Central memory CD4-positive, alpha-beta T cell (primary cell): ENCODE measurements at places on chromosomes 5 and 9.

DNA sequence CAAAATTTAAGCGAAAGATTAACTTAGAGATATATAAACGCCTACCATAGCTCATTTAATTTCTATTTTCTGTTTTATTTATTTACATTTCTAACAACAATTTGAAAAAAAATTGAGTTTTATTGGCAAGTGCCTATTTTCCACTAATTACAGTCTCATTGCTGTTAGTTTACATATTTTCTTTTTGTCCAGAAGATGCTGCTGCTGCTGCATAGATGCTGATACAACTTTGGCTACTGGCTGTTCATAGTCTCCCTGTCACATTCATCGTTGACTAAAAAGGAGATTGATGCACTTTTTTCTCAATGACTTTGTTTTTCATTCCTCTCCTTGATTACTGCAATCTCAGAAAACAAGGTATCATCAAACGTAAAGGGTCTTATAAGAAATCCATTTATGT, 235.4 kb downstream of the CDH9 start:
- no peak for DNase-seq

- no peak for DNase-seq
These were observed 30.7 kb downstream of the DHX29 start for GRCh38 chr5:55276771-55277170.

DNA sequence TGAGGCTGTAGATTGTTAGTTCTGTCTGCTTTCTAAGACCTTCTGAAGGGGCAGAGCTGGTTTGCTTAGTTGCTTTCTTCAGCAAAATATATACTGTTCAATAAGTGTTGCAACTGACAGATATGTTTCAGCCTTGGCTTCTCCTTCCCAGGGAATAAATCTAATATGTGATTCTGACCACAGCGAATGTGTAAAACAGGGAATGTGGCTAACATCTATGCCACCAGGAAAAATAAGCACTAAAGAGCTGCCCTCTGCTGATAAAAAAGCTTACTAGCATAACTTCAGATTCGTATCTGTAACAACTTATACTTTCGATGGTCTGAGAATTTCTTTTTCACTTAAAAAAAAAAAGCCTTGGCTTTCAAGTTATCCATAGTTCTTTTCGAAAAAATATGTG, 13.0 kb upstream of the OSMR start:
- no peak for DNase-seq

DNA sequence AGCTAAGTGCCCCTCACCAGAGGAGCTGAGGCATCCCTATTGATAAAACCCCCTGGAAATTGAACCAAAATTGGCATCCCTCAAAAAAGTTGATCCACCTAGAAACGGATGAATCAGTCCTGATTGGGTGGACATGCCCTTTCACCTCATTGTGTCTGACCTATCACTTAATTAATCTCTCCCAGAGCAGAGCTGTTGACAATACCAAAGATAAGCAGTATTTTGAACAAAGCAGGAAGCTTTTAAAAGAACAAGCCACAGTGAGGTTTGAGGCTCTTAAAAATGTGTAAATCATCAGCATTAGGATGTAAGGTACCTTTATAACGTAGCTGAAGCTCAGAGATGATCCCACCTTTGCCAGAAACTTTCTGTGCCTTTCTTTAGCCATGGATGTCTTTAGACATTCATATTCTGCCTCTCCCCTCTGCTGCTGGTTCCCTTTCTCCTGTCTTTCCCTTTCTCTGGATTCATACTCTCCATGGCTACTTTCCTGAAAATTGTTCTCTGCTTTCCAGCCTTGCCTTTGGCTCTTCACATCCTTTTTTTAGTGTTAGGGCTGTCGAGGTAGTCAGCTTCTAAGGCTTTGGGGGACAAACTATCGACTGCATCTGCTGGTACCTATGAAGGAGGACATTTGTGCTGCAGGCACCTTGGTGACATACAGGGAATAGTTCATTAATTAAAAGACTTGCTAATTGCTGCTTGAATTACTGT, 7.8 kb upstream of the LHX2 start:
- no peak for DNase-seq

DNA sequence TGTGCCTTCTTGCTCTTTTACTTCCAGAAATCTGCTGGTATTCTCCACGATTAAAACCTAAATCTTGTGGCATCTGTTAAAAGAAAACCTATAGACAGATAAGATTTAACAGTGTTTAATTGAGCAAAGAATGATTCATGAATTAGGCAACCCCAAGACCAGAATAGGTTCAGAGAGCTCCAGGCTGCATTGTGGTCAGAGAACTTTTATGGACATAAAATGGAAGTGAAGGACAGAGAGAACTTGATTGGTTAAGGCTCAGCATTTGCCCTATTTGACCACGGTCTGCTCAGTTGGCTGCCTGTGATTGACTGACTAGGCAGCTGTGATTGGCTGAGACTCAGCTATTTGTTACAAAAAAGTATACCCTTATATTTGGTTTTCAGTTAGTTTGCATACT, 10.4 kb upstream of the SLC36A2 start:
- DNase-seq = no peak

DNA sequence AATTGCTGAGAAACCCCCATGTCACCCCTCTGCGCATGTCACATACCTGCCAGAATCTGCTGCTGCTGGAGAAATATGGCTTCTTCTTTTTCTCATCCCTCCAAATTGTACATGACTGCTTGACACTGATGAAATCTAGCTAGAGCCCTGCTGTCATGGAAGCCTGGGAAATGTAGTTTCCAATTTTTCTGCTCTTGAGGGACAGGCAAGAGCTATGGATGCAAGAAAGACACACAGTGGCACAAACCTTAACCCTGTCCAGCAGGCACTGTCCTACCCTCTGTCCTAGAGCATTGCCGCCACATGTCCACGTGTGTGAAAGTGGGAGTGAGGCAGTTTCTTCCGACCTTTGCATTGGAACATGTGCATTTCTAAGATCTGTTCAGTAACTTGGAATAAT, 255.5 kb upstream of the SEMA6A start:
- DNase-seq = no peak

- DNase-seq = no peak
These were observed 917.0 kb downstream of the CDH9 start for GRCh38 chr5:26121338-26121737.

- DNase-seq = no peak
These were observed 125.7 kb upstream of the RAPGEF1 start for GRCh38 chr9:131865446-131866195.

- DNase-seq = peak; percentile 73
These were observed 41.8 kb downstream of the FYB1 start for GRCh38 chr5:39177631-39177964.

GRCh38 chr5:75568202-75568601, 43.1 kb upstream of the ANKDD1B start:
- no peak for DNase-seq

DNA sequence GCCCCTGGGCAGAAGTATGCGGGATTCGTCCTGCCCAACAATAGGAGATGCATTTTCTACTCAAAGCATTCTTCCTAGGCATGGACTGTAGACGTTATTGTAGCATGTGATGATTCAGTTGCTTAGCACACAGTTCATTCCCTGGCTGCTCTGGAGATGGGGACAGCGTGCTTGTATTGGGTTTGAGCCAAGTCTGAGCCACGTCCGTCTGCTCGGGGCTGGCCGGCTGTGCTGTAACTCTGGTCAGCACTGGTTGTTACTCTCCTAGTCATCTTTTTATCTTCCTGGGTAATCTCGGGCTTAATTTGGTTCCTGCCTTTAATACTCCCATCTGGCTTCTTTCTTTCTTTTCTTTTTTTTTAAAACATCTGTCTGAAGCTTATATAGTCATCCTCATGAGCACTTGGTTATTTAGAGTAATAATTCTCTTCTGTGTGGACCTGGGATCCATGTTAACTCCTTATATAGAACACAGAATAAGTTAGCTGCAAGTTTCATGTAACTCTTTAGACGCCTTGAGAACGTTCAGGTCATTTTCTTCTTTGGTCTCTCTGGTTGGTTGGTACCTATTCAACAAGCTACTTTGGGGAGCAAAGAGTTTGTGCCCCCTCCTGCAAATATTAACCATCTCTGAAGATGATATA, 118.8 kb upstream of the RPS23 start:
- DNase-seq = no peak

DNA sequence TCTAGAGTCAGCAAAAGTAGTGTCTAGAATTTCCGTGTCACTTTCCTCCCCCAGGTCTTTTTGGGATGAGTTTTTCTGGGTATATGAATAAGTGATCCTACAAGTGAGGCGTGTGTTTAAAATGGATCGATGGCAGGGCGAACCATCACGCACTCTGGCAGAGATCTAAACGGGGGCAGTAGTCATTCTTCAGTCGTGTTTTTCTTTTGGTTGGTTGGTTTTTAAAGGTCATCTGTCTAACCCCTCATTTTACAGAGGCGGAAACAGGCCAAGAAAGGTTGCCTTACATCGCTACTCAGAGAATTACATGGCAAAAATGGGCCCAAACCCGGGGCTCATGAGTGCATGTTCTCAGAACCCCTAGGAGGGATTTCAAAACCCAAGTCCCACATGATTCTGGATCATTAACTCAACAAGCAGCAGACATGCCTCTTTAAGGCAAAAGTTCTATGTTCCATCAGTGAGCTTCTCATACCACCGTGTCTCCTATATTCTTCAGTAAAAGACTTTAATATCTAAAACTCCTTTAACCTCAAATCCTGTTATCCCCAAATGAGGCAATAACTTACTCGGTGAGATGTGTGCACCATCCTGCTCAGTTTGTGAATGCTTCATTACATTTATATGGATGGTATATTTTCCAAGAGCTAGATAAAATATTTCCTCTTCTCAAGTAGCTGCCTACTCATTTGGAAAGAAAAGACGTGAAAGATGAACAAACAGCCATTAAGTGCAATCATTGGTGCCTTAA, 145.8 kb downstream of the AOPEP start:
- DNase-seq = no peak

- DNase-seq = peak; percentile 2
These were observed 235.6 kb downstream of the ELAVL2 start for GRCh38 chr9:23590276-23591000.

GRCh38 chr5:60395712-60396329, 304.1 kb downstream of the DEPDC1B start:
- no peak for DNase-seq

GRCh38 chr9:82106536-82106935, 118.0 kb downstream of the SPATA31D1 start:
- DNase-seq = no peak

DNA sequence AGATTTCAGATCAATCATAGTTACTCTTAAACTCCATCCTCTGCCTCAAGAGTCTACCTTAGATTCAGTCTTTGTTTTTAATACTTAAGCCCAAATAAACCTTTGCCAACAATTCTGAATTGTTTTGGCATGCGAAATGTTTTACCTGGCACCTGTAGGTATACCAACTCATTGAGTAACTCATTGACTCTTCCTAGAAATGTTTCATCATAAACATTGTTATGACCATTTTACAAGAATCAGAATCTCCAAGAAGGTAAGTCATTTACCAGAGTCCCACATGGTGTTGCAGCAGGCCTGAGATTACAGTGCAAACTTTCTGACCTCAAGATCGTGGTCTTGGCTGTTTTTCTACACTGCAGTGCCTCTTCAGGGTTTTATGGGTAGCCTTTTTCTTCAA, 750.4 kb downstream of the BRINP1 start:
- DNase-seq = no peak

GRCh38 chr5:157761690-157762621, 18.4 kb downstream of the LSM11 start:
- DNase-seq = peak; percentile 31

DNA sequence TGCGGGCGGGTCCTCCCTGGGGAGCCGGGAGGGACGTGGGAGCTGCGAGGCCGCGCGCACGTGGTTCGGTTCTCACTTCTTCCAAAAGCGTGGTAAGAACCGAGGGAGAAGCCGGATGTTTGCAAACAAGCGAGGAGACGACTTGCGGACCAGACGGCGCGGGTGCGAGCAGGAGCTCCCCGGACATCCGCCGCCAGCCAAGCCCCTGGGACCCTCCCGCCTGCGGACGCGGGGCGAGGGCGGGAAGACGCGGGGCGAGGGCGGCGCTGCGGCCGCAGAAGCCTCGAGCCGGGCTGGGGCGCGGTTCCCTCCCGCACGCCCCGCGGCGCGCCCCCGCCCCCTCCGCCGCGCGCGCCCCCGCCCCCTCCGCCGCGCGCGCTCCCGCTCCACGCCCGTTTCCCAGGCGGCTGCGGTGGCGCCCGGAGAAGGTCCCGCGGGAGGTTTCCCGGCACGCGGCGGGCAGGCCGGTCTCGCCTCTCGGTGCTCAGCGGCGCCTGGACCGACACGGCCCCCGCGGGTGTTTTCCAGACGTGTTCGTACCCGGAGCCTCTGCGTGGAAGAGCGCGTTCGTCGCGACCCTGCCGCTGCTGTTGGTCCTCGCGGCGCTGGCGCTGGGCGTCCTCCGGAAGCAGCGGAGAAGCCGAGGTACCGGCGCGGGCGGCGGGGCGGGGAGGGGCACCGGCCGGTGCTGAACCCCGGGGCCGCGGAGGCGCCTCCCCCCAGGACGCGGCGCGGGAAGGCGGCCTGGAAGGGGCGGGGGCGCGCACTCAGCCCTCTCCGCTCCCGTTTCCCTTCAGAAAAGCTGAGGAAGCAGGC, 12.8 kb downstream of the BTNL9 start:
- DNase-seq = no peak

- DNase-seq = no peak
These were observed 62.7 kb upstream of the SHB start for GRCh38 chr9:38131729-38132128.

DNA sequence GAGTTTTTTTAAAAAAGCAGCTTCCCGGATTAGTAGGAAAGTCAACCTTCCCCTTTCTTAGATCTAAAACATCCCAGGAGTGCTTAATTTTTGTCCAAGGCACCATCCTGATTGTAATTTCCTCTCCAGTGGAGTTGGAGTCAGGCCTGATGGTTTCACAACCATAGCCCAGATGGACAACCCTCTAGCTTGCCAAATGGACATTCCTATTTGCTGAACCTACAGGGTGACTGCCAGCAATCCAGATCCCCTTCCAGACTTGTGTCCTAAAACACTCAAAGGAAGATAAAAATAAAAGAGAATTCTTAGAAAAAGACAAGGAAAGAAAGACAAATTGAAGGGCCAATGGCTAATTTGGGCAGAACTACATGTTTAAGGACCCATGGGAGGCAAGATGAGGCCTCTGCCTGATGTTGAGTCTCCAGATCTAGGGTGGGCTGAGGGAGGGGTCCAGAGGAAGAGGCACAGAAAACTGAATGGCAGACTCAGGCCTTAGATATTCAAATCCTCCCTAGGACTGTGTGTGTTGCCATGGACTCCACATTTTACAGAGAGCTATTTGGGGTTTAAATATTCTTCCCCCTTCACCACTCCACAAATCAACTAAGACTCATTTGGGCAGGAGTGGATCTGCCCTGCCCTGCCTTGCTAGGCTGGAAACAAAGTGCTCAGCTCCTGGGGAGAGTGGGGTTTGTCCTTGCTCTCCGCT, 38.5 kb upstream of the SLC44A1 start:
- DNase-seq = no peak
